ENCODE measurements at places on chromosomes 13 and 19.

DNA sequence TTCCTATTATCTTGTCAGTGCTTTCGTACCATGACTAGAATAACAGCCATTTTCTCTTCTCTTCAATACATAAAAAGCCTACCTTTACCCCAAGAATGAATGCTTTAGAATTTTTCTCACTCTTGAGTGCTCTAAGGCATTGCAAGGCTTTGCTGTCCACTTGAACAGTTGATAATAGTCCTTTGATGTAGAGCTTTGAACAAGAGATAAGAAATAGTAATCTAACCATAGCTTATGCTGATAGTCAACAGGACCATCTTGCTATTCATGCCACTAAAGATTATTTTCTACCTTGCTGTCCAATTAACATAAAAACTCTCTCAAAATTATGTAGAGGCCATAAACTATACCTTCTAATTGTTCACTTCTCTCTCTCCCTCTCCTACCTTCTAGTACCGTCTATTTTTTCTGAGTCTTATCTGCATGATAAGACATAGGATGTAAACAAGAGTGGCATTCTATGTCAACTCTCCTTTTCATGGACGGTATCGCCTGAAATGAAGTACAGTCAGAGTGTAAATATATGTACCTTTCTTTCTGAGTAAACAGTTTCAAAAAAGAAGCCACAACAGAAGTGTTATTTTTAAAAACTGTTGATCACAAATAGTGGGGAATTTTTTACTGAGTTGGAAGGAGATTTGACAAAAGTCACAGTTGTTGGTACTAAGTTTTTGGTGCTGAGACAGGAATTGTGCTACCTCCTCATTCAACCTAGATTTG lies 297.9 kb downstream of the NDFIP2 start:
- DNase-seq, result no peak

- peak; percentile 60 for DNase-seq
Observed at GRCh38 chr19:58361900-58362271, 665 bp downstream of the ZNF497 start.

DNA sequence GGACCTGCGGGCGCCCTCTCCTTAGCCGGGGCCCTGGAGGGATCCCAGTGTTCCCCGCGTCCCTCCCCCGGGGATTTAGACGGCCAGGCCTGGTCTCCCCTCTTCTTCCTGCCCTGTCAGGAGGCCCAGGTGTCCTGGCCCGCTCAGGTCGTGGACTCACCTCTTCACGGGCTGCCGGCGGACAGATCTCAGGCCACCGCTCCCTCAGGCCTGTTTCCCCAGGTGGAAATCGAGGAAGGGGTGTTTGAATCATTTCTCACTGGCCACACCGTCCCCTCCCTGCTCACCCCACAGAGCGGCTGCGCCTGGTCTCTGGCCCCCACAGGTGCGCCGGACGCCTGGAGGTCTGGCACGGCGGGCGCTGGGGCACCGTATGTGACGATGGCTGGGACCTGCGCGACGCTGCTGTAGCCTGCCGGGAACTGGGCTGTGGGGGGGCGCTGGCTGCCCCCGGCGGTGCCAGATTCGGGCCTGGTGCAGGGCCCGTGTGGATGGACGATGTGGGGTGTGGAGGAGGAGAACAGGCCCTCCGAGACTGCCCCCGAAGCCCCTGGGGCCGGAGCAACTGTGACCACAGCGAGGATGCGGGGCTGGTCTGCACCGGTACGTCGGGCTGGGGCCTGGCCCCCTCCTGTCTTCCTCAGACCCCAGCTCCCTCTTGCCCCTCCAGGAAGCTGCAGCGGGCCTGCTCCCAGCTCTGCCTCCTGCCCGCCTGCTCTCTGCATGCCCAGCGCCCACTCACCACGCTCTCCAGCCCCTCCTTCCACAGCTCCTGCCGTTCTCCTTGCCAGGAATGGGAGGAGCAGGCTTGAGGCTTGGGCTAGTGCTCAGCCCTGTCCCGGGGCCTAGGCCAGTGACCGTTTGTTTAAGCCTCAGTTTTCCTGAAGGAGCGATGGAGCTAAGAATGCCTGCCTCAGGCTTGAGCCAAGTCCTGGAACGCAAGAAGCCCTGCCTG lies 2.5 kb downstream of the SSC5D start:
- DNase-seq, result no peak

GRCh38 chr19:1130771-1131717 lies 27.2 kb downstream of the GPX4 start:
- peak; percentile 64 for DNase-seq

GRCh38 chr13:93685900-93686299 lies 459.3 kb downstream of the GPC6 start:
- no peak for DNase-seq

DNA sequence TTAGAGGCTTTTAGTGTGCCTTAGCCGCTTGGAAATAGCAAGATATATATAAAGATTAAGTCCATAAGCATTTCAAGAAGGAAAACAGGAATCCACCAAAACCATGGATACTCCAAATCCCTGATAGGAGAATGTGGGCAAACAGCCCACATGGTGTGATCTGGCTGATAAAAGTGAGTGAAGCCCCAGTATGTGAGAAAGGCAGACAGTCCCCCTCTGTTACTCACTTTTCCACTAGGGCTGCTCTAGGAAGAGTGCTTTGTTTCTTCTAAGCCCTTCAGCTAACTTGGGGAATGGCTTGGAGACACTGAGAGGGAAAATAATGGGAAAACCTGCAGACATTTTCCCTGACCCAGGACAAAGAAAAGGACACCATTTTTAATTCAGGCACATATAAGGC lies 802.3 kb upstream of the PRR20A start:
- no peak for DNase-seq

DNA sequence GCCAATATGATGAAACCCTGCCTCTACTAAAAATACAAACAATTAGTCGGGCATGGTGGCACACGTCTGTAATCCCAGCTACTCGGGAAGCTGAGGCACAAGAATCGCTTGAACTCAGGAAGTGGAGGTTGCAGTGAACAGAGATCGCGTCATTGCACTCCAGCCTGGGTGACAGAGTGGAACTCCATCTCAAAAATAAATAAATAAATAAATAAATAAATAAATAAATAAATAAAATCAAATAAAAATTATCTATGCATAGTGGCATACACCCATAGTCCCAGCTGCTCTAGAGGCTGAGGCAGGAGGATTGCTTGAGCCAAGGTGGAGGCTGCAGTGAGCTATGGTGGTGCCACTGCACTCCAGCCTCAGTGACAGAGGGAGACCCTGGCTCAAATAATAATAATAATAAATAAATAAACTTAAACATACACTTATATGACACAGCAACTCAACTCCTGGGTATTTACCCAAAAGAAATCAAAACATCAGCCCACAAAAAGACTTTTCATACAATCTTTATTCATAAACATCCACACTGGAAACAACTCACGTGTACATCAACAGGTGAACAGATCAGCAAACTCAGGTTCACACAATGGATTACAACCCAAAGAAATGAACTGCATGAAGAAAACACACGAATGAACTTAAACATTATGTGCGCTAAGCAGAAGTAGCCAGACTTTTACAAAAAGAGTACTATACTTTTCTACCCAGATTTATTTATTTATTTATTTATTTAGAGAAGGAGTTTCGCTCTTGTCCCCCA lies 6.9 kb downstream of the LGALS7 start:
- DNase-seq, result no peak

DNA sequence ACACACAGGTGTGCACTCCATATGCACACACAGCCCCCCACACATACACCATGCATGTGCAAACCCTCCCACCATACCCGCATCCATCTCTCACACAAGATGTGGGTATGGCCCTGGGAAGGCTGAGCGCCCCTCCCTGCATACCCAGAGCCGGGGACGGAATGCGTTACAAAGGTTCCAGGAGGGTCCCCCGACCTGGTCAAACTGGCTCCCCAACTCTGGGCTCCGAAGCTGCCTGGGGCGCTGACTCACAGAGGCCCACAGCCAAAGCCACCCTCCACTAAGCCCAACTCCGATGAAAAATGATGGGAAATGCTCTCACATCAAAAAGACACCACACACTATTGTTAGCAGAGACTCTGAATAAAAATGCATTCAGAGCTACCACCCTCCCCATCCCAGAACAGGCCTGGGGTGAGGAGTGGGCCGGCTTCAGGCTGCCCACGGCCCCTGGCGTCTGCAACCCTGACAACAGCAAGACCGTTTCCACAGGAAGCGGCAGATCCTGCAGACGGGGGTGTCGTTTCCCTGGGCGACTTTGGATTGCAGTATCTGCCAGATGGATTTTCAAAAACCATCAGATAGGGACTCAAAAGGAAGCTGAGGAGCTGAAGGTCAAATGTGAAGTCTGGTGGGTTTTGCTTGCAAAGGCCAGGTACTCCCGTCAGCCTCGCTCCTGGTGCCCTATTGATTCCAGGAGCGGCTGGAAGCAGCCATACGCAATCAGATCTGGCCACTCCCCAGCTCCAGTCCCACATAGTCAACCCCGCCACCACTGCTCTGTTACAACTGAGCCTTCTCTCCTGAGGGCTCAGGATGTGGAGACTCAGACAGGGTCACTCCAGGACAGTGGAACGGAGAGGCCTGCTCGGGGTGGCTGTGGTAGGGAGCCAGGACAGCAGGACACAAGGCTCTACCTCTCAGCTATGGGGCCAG lies 14.3 kb downstream of the PEPD start:
- DNase-seq, result no peak

DNA sequence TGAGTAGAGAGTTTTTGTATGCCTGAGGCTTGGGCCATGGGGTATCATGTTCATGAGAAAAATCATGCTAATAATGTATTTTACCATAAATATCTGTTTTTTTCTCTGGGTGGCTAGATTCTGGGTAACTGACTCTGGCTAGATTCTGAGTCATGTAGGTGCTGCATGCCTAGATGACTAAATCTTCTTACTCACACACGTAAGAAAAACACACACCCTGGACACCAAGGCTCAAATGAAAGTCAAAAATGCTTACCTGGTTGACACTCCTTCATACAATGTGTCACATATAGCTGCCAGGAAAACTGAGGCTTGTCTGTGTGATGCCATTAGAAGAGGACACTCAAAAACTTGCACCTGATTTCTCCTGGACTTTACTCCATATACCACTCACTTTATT lies 597.4 kb upstream of the SLITRK1 start:
- DNase-seq, result no peak

DNA sequence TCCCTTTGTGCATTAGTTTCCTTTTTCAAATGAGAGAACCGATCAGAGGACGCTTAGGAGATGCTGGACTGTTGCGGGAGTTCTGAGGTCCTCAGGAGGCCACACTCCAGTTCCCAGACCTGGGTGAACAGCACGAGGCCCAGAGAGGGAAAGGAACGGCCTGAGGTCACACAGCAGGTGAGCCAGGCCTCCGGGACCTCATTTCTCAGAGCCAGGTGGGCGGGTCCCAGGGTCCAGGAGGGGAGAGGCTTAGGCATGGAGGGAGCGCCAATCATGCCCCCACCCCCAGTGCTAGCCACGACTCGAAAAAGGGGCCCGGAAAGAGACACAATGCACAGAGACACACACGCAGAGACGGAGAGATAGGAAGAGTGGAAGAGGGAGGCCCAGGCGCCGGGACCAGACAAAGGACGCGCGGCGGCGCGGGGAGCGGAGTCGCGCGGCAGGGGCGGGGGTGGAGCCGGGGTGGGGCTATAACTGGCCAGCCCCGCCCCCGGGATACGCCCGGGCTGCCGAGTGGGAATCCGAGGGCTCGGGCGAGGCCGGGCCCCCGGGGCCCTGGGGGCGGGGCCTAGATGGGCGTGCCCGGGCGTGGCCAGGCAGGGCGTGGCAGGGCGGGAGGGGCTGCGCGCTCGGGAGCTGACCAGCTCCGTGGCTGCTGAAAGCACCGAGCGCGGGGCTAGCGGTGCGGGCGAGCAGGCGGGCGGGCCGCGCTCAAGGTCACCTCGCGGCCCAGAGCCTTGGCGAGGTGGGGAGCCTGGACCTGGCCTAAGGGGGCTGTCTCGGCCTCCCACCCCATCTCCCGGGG lies 1.6 kb downstream of the ELAVL3 start:
- DNase-seq, result no peak

- DNase-seq, result no peak
Observed at GRCh38 chr13:113996912-113997745, 23.3 kb upstream of the C13orf46 start.

GRCh38 chr13:104943331-104943730 lies 1592.1 kb downstream of the EFNB2 start:
- no peak for DNase-seq

GRCh38 chr19:590750-591098 lies 1.0 kb downstream of the HCN2 start:
- no peak for DNase-seq

DNA sequence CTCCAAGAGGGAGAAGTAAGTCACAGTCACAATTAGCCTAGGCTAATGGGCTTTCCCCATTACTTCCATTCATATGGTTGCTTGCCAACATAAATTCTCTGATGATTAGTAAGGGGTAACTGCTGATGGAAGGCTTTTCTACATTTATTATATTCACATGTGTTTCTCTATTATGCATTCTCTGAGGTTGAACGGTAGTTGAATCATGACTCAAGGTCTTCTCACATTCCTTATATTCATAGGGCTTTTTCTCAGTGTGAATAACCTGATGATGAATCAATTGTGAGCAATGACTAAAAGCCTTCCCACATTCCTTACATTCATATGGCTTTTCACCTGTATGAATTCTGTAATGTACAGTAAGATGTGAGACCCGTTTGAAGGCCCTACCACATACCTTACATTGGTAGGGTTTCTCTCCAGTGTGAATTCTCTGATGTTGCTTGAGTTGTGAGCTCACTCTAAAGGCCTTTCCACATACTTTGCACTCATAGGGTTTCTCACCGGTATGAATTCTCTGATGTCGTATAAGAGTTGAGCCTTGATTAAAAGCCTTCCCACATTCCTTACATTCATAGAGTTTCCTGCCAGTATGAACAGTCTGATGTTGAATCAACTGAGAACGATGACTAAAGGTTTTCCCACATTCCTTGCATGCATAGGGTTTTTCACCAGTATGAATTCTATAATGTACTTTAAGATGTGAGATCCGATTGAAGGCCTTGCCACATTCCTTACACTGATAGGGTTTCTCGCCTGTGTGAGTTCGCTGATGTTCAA lies 9.3 kb downstream of the ZNF582 start:
- no peak for DNase-seq

- DNase-seq, result no peak
Observed at GRCh38 chr13:92044351-92044750, 645.9 kb downstream of the GPC5 start.

- DNase-seq, result no peak
Observed at GRCh38 chr13:84985860-84986259, 813.4 kb downstream of the SLITRK6 start.

- no peak for DNase-seq
Observed at GRCh38 chr19:4059453-4059871, 7.2 kb downstream of the ZBTB7A start.

- DNase-seq, result no peak
Observed at GRCh38 chr13:113742000-113742441, 17.0 kb upstream of the TMEM255B start.

DNA sequence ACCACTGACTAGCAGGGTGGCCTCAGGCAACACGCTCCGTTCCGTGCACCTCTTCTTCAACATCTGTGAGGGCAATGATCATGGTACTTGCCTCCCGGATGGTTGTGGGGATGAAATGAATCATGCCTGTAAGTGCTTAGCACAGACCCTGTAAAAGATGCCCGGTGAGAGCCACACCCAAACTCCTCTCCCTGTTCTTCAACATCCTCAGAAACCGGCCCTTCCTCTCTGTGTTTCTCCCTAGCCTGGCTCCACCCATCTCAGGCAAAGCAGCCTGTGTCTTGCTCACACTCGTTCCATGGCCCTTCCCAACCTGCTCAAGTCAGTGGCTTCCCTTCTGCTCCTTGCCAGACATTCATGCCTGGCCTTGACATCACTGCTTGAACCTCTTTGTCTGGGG lies 5.8 kb upstream of the DMKN start:
- no peak for DNase-seq

Measured in stimulated activated CD4-positive, alpha-beta T cell treated with anti-CD3 and anti-CD28 coated beads, Interleukin-2, amount 100 ng/mL, for 24 hours (primary cell).